AG09309 (cell line): ENCODE measurements at places on chromosomes 7 and 10.

- DNase-seq: no peak
Observed at GRCh38 chr10:117710181-117710798, 167.7 kb downstream of the EMX2 start.

- DNase-seq: no peak
Observed at GRCh38 chr10:12081879-12082557, 13.3 kb downstream of the DHTKD1 start.

- DNase-seq: no peak
Observed at GRCh38 chr10:93711891-93712290, 9.5 kb upstream of the FRA10AC1 start.

- DNase-seq: peak; percentile 55
Observed at GRCh38 chr7:120993553-120994191, 5.2 kb downstream of the CPED1 start.

DNA sequence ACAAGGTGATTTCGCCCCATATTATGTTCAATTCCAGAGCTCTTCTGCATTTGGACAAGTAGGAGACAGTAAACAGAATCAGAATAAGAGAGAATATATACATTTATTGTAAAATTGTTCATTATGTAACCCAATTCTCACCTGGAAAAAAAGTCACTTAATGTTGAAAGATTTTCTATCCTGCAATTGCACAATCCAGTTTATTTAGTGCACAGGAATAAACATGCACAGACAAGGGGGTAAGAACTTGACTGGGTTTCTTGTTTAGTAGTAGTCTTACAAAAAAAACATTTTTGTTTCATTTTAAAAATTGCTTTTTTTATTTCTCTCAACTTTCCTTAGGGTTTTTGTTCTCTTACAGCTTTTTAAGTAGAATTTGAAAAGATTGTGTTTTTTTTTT is 126.6 kb downstream of the SAMD9 start:
- DNase-seq: no peak

DNA sequence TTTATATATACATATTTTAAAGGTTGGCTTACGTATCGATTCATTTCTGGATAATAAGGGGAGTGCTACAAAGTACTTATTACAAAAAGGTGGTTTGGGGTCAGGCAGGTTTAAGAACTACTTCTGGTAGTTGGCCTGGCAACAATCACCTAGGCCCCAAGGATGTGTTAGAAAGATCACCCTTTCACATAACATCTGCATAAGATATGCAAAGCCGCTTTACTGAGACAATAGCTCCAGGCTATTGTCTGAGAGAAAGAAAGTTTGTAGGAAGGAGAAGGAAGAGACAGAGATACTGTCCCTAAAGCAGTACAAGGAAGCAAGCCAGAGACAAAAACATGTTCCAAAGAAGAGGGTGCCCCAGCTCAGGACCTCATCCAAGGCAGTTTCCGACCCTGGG is 6.2 kb downstream of the PAXIP1 start:
- DNase-seq: no peak

DNA sequence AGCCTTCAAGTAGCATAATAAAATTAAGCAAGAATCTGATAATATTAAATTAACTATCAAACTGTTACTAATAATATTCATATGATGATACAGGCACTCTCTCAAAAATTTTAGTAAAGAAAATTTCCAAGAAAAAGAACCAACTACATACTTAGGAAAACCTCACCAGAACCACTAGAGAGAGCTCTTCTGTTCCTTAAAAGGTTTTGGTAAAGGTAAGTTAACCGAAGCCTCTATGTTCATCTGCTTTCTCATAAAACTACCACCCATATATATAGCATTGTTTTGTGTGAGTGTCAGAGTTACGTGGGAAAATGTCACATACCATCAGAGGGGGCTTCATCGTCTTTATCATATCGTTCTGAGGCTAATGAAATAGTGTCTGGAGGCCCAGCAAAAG is 20.7 kb downstream of the SKAP2 start:
- DNase-seq: no peak

- DNase-seq: no peak
Observed at GRCh38 chr7:16791905-16792698, 12.7 kb downstream of the AGR2 start.

DNA sequence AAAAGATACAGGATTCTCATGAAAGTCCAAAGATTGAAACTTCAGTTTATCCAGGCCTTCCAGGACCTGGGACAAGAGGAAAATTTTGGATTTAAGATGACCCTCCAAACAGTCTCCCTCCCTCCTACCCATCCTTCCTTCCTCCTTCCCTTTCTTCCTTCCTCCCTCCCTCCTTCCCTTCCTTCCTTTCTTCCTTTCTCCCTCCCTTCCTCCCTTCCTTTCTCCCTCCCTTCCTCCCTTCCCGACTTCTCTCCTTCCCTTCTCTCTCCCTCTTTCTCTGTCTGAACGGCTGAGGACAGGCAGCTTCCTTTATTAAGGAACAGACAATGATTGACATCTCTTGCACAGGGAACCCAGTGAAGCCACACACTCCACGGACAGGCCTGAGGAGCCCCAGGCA is 23.3 kb downstream of the SFTPD start:
- no peak for DNase-seq

GRCh38 chr10:27696466-27696865 is 49.2 kb downstream of the MKX start:
- no peak for DNase-seq

GRCh38 chr7:130500463-130500862 is 8.6 kb downstream of the MEST start:
- no peak for DNase-seq

- no peak for DNase-seq
Observed at GRCh38 chr7:155456738-155457543, 988 bp upstream of the EN2 start.

DNA sequence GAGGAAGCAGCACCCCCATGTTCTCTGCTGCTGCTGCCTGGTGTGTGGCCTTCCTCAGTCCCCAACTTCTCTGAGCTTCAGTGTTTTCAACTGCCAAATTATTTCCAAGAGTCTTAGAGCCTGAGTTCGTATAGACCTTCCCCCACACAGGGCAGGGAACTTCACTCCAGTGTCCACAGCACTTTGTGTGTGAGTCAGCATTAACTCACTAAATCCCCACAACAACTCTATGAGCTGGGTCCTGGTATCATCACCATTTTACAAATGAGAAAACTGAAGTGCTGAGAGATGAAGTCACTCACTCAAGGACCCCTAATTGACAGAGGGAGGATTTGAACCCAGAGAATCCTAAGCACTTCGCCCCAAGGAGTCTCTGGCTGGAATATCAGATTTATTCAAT is 48.3 kb downstream of the ADCYAP1R1 start:
- no peak for DNase-seq

DNA sequence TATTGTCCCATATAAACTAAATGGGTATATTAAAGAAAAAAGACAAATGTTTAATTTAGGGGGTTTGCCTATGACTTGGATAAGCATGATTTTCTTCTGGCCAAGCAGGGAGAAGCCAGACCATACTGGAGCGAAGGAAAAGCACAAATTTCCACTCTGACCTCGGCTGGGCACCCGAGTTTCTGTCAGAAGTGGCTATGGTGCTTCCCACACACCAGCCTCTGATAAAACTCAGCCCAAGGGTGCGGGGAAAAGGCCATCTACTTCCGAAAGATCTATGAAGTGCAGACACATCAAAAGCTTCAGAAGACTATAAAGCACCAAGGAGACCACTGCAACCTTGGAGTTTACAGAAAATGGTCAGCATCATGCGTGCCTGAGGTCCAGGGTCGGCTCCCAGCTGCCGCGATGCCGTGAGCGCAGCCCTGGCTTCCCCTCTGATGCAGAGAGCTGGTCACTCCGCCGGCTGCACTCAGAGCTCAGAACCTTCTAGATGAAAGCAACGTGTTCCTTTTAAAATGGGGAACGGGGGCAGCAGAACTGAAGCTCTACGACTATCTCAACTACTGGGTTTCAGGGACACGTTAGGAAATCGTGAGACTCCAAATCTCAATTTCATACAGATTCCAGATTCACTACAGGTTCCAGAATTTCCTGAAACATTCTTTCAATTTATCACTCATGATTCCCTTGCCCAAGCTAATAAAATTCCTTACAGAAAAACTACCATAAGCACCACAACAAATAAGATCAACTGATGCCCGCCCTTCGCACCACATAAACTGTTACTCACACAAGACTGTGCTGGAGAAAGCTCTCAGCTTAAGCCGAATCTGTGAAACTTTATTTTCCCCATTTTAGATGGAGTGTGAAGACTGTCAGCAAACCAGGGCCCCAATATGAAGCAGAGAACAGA is 84.5 kb downstream of the DIP2C start:
- no peak for DNase-seq

GRCh38 chr7:77335581-77335980 is 80.6 kb downstream of the GSAP start:
- DNase-seq: no peak

DNA sequence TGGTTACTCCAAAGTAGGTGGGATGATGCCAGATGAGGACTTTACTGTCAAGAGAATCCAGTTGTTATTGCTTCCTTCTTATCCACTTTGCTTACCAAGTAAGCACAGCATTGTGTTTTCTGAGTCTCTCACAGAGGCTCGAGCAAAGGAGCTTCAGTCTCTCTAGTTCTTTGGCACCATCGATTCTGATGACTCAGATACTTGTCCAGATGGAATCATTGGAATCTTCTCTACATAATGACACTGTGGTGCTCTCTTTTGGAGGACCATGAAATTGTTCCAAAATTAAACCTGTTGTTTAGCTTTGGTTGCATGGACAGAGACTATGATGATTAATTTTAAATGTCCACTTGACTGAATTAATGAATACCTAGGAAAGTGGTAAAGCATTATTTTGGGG is 132.6 kb downstream of the NXPH1 start:
- DNase-seq: no peak

GRCh38 chr7:22267930-22268615 is 88.9 kb downstream of the RAPGEF5 start:
- DNase-seq: peak; percentile 28

- DNase-seq: no peak
Observed at GRCh38 chr10:105875050-105875449, 1234.0 kb downstream of the SORCS3 start.

- no peak for DNase-seq
Observed at GRCh38 chr7:159117366-159118196, 27.1 kb downstream of the VIPR2 start.

DNA sequence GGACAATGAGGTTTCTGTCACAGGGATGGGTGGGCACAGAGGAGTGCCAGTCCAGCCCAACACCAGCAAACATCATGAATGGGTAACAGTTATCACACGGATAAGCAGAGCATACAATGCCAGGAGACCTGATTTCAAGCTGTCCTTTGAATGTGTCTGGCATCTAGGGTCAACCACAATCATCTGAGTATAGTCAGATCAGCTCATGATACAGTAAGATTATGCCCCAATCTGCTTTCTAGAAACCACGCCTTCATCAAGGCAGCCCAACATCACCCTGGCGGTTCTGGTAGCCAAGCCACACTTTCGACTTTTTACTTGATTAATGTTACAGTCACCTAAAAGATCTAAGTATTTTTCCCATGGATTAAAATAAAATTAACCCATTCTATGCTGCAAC is 10.5 kb downstream of the FAM171A1 start:
- no peak for DNase-seq

- DNase-seq: no peak
Observed at GRCh38 chr7:47830015-47830414, 118.3 kb downstream of the PKD1L1 start.

DNA sequence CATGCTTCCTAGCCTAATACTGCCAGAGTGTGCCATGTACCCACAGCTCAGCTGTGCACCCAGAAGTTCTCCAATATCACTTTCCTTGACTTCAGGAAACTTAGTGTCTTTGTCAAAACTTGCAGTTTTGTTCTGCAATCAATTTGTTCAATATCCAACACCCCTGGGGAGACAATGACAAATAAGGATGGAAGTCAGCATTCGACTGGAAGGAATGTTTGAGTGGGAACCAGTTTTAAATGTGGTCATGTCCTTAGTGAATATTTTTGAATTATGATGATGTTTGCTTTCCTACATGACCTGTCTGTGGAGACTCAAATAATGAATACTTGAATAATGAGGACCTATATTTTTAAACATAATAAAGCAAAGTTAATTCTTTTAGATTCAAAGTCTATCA is 112.0 kb downstream of the ANK3 start:
- DNase-seq: no peak

DNA sequence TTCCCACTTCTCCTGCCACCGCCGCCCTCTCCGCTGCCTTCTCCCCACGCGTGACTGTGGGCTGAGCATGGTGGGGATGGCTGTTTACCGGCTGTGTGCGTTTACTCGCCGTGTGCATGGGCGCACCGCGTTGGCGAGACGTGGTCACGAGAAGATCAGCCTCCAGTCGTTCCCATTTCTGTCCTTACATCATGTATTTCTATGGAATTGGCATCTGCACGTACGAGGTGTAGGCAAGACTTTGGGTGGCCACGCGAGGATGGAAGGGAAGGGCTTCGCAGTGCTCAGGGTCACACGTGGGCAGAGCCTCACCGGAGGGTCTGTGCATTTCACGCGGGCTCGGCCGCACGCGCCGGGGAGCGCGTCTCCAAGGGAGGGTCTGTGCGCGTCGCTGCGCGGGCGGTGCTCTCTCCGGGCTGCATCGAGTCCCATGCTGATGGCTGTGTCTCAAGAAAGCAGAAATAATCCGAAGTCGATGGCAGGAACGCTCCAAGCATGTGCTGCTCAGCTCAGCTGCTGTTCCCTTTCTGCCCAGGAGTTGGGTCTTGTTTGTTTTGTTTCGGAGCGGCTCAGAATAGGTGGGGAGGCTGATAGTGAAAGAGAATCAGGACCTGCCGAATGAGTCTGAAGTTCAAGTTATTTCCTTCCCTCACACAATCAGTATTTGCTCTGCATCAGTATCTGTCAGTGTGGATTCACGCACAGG is 973 bp downstream of the CAMK1D start:
- no peak for DNase-seq

DNA sequence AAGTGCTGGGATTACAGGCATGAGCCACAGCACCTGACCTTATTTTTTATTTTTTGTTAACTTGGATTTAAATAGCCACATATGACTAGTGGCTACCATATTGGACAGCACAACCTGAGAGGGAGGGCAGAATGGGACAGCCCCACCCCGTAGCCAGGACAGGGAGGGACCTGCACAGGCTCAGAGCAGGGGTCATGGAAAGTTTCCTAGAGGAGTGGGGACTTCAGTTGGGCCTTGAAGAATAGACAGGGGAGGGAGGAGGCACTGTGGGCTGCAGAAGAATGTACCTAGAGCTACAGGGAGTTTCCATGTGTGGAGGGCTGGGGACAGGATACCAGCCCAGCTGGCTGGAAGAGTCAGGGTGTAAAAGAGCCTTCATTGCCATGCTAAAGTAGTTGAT is 8.8 kb downstream of the TRIM8 start:
- no peak for DNase-seq

GRCh38 chr10:80356563-80356988 is at the start of the genes DYDC1 and DYDC2:
Gene DYDC1, minus strand, starts transcription at chr10:80356755. Its CDS starts 4,154 bp downstream, at chr10:80352601.
Gene DYDC2, plus strand, starts transcription at chr10:80356781. Its CDS starts 5,663 bp downstream, at chr10:80362444.
- DNase-seq: no peak

GRCh38 chr10:114388275-114388674 is 16.0 kb downstream of the AFAP1L2 start:
- no peak for DNase-seq

GRCh38 chr10:16545116-16545736 is 23.5 kb upstream of the C1QL3 start:
- peak; percentile 8 for DNase-seq

- DNase-seq: no peak
Observed at GRCh38 chr7:80842022-80842790, 76.6 kb downstream of the SEMA3C start.
